Stimulated activated CD4-positive, alpha-beta T cell treated with anti-CD3 and anti-CD28 coated beads, Interleukin-1b, Interleukin-23, amount 100 ng/mL, for 1 hour (primary cell): ENCODE measurements at places on chromosomes 7 and 10.
A peak's percentile ranks its signal among the peaks of the same experiment; 100 is the strongest.

DNA sequence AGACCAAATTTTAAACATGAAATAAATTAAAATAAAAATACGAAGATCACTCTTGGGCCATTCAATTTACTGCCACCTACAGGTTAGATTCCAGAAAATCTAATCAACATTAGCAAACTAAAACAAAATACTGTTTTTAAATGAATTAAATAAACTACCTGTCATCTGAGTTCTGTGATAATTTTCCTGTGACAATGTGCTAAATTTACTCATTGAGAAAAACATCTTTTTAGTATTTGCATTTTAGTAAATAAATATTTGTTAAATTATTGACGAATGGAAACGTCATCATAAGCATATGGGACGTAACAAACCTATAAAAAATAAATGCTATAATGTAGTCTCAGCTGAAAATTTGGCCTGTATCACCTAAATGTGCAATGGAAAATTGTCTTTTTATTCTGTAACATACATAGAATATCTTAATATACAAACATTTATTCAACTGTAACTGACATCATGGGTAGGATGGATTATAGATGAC, 72.1 kb downstream of the ITGB8 start:
- no peak for DNase-seq

- DNase-seq, result no peak
Observed at GRCh38 chr10:78000956-78001472, 28.3 kb downstream of the POLR3A start.

DNA sequence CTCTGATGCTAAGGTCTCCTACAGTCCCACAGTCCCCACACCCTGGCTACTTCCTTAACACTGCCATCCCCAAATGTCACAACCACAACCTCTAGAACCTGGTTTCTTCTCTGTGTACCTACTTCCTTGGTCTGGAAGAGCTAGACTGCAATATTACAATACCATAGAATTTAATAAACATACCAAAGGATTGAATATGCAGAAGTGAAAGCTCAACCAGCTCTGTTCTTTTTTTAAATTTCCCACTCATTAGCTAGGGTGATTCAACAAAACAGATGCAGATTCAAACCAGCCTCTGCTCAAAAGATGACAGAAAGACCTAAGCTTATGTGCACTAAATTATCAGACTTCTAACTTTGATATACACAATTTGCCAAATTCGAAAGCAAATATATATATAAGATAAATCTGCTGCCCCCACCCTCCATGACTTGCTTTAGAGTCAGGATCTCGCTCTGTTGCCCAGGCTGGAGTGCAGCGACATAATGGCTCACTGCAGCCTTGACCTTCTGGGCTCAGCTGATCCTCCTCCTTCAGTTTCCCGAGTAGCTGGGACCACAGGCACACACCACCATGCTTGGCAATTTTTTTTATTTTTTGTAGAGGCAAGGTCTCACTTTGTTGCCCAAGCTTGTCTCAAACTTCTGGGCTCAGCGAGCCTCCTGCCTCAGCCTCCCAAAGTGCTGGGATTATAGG, 212.6 kb downstream of the CHCHD3 start:
- DNase-seq, result no peak

GRCh38 chr10:30967650-30968410, 63.8 kb downstream of the ZNF438 start:
- DNase-seq, result no peak

DNA sequence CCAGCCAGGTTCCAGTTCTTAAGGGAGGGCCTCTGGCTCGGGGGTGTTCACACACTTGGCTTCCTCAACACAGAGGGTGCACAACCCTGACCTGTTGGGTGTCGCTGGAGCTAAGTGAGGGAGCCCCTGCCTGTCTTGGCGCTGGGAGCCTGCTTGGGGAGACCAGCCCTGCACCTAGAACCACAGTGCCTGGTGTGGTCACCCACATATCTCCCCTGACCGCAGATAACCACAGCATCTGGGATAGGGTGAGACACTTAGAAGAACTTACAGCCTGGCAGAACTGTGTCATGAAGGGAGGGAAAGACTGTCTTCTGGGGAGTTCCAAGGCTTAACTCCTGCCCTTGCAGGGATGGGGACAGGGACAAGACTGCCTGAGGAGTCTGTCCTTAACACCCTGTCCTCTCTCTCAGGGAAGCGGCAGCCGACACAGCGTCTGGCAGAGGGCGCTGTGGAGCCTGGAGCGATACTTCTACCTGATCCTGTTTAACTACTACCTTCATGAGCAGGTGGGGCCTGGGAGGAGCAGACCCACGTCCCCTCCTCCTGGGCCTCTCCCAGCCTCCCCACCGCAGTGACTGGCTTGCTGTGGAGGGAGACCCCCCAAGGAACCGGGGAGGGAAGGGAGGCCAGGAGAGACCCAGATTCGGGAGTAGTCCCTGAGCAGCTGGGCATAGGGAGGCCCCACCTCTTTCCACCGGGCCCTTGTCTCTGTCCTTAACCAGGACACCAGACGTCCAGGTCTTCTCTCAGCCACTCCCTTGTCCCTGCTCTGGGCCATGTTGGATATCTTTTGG, 59.0 kb downstream of the PALD1 start:
- no peak for DNase-seq

GRCh38 chr10:110803830-110804338, 67.8 kb upstream of the PDCD4 start:
- DNase-seq, result no peak

- peak; percentile 97 for DNase-seq
Observed at GRCh38 chr7:21427182-21427870, 557 bp upstream of the SP4 start.

DNA sequence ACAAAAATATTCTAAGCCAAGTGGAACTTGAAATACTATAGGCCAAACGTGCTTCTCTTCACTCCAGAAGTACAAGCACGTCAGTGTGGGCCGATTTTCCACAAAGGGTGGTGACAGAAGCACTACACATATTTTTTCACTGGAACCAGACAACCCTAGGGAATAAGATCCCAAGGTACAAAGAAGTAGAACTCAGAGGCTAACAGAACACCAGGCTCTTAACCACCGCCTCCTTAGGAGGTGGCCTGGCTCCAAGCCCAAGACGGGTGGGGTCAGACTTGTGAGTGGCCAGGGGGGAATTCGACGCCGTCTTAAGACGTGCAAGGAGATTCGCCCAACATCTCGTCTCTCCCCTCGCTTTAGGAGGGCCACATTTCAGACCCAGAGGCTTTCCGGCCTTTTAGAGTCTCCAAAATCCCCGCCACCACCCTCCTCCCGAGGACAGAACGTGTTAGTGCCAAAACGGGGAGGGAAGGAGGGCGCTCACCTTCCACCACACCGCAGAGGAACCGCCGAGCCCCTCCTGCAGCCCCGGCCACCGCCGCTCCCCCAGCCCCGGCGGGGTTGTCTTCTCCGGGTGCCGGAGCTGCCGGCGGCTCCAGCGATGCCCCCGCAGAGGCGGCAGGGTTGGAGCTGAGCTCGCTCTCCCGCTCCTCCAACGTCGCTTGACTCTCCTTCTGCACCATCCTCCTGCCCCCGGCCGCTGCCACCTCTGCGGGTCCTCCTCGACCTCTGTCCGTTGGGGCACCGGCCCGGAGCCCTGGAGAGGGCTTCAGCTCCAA, 716 bp downstream of the OGA start:
- DNase-seq, result no peak

DNA sequence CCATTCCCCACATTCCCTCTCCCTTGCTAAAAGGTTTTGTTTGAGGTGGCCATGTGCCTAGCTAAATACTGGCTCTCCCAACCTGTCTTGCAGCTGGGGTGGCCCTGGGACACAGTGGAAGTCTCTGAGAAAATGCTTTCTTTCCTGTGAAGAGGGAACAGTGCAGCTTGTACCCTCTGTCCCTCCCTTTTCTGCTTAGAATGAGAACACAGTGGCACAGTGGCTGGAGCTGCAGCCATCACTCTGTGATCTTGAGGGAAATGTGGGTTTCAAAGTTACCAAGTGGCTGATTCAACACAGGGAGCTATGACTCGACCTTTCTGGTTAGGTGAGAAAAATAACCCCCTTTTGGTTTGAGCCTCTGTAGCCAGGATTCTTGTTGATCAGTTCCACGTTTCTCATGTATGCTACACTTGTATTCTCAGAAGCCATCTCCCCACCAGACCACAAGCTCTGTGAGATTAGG, 62.7 kb upstream of the CARD11 start:
- DNase-seq, result no peak

GRCh38 chr10:92857904-92858514, 9.7 kb downstream of the EXOC6 start:
- DNase-seq, result no peak

DNA sequence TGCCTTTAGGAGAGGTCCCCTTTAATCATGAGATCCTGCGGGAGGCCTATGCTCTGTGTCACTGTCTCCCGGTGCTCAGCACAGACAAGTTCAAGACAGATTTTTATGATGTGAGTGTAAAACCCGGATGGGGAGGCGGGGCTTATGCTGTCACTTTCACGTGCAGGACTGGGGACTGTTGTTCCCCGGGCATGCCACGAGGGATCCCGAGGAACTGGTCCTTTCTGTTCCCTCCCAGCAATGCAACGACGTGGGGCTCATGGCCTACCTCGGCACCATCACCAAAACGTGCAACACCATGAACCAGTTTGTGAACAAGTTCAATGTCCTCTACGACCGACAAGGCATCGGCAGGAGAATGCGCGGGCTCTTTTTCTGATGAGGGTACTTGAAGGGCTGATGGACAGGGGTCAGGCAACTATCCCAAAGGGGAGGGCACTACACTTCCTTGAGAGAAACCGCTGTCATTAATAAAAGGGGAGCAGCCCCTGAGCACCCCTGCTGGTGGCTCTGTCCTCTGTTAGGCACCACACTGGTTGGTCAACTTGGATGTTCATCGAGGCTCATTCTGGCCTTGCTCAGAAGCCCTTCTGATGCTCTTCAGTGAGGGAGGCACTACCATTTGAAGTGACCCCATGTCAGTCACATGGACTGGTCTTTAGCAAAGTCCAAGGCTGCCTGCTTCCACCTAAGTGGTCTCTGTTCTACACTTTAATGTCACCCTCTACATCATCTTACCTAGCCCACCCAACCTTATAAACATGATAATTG, 2.8 kb downstream of the COPS6 start:
- DNase-seq, result no peak

DNA sequence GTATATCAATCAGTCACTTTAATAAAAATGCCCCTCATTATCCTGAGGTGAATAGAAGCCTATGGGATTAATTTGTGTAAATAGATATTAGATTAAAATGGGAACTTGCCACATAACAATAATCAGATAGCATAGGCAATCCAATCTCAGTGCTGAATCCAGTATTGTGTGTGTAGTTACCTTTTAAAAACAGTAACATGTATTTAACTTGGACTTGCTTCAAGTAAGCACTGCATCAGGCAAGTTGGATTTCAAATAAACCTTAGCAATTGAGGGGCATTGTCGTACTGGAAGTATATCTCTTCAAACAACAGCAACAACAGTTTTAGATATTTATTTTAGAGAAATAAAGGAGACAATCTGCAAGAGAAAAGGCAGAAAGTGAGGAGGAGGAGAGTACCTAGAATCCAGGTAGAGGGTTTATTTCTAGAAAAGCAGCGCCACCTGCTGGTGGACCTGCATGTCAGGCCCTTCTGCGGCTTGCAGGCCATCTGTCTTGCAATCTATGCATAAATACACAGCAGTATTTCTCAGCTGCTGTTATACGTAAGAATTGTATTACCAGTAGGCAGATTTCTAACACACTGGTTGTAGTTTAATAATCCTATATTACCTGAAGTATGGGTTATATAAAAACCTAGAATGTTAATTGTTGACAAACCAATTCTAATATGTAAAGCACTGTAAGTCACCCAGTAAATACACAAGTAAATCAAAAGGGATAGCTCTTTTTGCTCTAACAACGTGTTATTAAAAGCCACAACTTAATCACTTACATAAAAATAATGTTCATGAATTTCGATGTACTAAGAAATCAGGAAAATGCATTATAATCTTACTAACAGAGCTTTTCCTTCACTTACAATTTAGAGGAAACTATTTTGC, 652.8 kb downstream of the KCNMA1 start:
- peak; percentile 5 for DNase-seq

DNA sequence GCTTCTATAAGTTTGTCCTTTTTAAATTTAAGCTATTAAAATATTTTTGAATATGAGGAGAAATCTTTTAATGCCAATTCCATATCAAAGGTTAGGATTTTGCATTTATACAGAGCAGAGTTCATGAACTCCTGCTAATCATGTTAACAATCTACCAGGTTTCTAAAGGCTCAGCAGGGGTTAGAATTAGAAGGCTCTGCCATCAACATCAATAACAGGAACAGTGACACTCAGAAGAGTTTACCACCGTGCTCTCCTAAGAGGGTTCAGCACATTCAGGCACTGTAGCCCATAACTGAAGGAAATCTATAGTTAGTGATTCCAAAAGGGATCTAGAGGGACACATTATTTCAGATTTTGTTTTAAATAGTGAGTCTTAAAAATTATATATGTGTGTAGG, 100.1 kb downstream of the HOXA1 start:
- DNase-seq, result no peak

GRCh38 chr7:134919240-134919641, 67.1 kb upstream of the AGBL3 start:
- DNase-seq, result no peak

- DNase-seq, result no peak
Observed at GRCh38 chr10:110531687-110532086, 34.0 kb downstream of the DUSP5 start.

GRCh38 chr10:72515455-72515854, 110.4 kb downstream of the MICU1 start:
- no peak for DNase-seq

GRCh38 chr10:84334811-84335210, 6.4 kb downstream of the CCSER2 start:
- DNase-seq, result no peak

- no peak for DNase-seq
Observed at GRCh38 chr7:27202018-27202861, 2.3 kb upstream of the HOXA13 start.

GRCh38 chr7:85101347-85101746, 85.5 kb downstream of the SEMA3D start:
- DNase-seq, result no peak

- DNase-seq, result no peak
Observed at GRCh38 chr10:10397906-10398305, 619.8 kb upstream of the CELF2 start.

GRCh38 chr10:110389255-110389654, 84.5 kb upstream of the SMNDC1 start:
- DNase-seq, result no peak

DNA sequence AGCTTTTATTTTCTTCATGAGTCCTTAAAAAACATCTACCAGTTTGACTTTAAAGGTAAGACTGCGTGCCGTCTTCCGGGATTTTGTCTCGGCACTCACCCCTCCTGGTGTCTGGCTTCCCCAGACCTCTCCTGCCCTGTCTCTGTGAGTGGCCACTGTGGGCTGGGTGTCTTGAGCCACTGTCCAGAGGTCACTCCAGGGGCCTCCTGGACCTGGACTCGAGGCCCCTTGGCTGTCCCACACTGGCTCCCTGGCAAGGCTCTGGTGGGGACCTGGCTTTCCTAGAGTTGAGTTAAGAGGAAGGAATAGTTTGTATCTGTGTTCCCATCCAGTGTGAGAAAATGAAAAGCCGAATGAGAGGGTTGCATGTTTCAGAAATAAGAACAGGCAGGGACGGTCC, 95.5 kb downstream of the NKX6-2 start:
- DNase-seq, result no peak

- DNase-seq, result no peak
Observed at GRCh38 chr10:58909881-58910280, 266.6 kb upstream of the PHYHIPL start.
